ENCODE measurements at places on chromosomes 2 and 18.

DNA sequence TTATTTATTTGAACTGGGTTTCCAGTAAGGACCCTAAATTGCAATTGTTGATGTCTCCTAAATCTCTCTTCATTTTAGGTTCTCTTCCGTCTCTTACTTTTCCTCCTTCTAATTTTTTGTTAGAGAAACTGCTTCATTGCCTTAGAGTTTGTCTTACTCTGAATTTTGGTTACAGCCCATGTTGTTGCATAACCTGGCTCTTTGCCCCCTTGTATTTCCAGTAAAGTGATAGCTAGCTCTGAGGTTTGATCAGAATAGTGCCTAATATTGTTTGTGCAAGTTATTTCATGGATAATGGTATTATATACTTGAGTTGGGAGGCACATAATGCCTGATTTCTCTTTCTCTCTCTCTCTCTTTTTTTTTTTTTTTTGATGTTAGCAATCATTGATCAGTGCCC, 71.8 kb downstream of the MGAT5 start:
- no peak for DNase-seq

DNA sequence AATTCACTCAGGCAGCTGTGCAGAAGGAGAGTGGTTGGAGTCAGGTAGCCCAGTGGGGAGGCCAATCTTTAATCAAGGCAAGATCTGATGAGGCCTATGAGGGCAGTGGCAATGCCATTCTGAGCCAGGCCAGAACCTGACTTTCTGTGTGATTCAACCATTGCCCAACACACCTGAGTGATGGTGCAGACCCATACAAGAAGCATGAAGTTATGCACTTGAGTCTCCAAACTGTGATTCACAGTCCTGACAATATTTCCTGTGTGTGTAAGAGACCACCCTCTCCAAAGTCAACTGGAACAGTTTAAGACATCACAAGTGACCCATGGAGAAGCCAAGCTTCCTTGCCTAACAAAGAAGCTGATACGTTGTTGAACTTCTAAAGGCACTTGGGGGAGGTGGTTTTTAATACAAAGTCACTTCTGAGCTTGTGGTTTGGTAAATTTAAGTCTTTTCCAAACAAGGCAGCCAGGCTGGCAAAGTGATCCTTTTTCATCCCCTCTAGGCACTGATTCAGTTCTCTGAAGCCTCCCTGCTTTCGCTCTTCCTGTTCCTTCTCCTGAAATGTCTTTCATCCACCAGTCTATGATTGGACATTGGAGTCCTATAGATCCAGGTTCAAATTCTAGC, 49.0 kb downstream of the VSNL1 start:
- no peak for DNase-seq

GRCh38 chr2:111138839-111139238, 18.1 kb downstream of the BCL2L11 start:
- no peak for DNase-seq

DNA sequence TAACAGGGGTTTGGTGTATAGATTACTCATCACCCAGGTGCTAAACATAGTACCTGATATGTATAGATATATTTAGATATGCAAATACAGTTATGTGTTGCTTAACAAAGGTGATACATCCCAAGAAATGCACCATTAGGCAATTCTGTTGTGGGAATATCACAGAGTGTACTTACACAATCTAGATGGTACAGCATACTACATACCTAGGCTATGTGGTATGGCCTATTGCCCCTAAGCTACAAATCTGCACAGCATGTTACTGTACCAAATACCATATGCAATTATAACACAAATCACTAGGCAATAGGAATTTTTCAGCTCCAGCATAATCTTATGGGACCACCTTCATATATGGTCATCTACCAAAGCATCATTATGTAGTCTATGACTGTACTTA, 43.5 kb upstream of the NPAS2 start:
- no peak for DNase-seq

GRCh38 chr2:98324181-98324580, 22.1 kb upstream of the CNGA3 start:
- no peak for DNase-seq

GRCh38 chr18:3468833-3469232, 18.9 kb downstream of the TGIF1 start:
- DNase-seq: peak; percentile 86

DNA sequence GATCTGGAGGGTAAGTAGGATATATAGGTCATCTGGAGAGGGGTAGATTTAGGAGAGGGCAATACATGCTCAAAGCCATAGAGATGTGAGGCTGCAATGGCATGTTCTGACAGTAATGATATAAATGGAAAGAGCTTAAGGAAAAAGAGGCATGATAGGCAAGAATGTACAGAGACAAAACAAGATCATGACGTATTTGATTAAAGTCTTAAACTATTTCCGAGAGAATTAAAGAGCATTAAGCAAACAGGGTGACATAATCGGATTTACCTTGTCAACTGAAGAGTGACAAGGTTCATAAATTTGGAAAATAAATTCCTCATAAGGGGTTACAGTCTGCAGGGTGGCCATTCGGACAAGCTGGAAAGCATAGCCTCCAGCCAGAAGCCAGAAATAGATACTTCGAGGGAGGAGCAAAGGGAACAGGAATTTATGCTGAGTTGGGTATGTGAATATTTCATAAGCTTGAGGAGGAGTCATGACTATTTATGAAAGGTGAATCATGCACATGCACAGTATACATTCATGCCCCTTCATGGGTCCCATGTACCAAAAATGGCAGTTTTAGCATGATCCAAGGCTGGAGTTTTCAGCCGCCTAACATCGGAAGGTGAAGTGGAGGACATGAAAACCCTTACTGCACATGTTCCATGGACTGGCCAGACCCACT, 396.2 kb upstream of the VWC2L start:
- DNase-seq: no peak

GRCh38 chr18:63189817-63190216, 129.8 kb downstream of the BCL2 start:
- DNase-seq: no peak

DNA sequence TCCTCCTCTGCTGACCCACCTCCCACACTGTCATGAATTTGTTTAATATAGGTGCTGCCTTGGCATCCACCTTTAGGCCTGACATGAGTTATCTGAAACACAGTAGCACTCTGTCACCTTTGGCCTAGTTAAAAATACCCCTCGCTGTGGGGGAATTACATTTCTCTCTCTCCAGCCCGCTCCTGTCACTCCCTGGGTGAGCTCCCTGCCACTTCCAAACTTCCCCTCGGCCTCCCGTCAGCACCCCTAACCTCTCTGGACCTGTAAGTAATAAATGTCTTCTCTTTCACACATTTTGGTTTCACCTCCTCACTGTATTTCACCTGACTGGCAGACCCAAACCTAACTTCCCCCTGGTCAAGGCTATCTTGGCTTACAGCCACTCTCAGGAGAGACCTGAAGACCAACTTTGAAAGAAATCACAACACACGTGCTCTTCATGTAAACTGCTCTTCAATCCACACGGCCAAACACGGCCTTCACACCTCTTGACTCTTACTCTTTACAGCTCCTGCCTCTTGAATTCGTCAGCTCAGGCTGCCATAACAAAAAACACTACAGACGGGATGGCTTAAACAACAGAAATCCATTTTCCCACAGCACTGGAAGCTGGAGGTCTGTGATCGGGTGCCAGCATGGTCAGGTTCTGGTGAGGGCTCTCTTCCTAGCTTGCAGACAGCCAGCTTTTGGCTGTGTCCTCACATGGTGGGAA, 28.3 kb downstream of the REEP1 start:
- no peak for DNase-seq
